ENCODE measurements at places on chromosomes 2 and 18.

DNA sequence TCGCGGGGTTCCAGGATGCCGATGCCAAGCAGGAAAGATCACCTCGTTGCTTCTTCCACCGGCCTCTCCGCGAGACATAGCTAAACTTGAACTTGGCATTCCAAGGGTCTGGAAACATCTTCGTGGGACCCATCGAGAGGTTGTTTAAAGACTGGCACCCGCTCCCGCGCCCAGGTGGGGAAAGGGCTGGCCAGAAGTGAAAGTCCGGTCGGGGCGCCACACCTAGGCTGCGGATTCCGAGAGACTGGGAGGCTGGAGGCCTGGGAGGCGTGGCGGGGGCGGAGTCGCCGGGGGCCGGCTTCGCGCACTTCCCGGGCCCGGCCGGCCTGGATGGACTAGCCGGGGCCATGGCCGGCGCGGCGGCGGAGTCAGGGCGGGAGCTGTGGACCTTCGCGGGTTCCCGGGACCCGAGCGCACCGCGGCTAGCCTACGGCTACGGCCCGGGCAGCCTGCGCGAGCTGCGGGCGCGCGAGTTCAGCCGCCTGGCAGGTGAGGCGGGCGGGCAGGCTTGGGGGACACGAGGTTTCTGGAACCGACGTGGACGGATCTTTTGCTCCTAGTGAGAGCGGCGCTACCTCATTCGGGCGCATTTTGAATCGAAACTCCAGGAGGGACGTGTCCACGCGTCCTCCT is at the start of gene MOCOS:
MOCOS (plus strand) TSS at position 305 of the 633 bp plus-strand sequence; CDS start at position 348, 43 bp downstream.
- DNase-seq = no peak

- DNase-seq = no peak
Measured at GRCh38 chr18:23885750-23886149, 128.8 kb upstream of the TTC39C start.

DNA sequence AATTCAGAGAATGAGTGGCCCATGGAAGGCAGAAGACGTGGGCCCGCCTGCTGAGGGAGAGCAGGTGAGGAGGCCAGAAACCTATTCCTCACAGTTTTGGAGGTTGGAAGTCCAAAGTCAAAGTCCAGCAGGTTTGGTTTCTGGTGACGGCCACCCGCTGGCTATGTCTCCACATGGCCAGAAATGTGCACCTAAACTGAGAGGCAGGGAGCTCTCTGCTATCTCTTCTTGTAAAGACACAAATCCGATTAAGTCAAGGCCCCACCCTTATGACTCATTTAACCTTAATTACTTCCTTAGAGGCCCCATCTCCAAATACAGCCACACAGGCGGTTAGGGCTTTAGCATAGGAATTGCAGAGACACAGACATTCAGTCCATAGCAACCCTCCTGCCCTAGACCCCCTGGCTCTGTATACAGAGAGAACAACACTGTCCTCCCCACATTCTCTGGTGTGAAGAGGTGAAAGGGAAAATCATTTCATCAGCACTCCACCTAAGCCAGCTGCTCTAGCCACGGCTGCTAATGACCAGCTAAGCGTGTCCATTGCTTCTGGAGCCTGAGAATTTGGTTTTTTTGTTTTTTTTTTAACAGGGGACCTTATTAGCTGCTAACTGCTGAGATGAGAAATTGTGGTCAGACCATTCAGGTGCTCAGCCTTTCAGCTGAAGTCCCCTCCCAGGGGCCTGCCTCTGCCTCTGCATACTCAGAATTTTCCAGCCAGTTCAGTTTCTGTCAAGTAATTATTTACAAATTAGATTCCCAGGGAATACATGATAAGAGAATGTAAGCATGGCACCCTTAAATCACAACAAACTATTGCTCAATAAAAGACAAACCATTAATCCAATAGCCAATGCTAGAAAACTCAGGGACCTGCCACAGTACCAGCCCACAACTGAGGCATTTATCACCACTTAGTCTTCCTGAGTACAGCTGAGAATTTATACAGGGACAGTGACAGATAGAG is 368.7 kb upstream of the ID2 start:
- no peak for DNase-seq

GRCh38 chr2:8485736-8486135 is 196.1 kb upstream of the ID2 start:
- no peak for DNase-seq

DNA sequence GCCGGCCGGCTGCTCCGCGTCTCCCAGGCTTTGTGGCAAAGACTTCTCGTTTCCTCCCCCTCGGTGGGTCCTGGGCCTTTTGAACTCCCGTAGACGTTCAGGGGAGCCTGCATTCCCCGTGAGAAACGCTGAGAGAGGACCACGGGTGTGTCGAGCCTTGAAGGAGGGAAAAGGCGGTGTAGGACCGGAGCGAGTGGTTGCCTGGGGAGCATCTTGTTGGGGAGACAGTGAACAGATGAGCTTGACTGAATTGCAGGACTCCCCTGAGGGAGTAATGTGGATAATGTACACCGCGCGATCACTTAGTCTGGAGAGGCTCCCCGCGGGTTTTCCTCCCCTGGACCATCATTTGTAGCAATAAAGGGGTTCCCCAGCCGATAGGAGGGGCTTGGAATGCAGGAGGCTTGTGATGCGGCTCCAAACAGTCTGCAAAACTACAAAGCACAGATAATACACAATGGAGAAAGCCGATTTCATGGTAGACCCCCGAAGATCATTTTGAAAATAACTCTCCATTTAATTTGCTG is 769 bp downstream of the ALMS1 start:
- DNase-seq = peak; percentile 38
